ENCODE measurements at places on chromosomes 4 and X.
A peak's percentile ranks its signal among the peaks of the same experiment; 100 is the strongest.

- DNase-seq = no peak
Measured at GRCh38 chr4:8534129-8534528, 46.1 kb upstream of the GPR78 start.

DNA sequence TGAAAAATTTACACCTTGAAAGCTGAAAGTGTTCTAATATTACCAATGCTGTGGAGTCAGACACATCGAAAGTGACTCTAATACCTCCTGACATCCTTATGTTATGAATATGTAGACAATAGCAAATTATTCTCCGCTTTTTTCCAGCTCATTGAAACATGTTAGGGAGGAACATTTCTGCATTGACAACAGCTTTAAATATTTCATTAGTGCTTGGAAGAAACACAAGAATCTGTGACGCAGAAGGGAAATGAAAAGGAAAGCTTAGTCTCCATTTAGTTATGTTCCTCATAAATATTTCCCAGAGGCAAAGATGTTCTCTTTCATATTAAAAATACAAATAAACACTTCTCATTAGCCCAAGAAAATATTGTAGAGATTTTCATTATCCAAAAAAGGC lies 55.8 kb upstream of the CD99 start:
- no peak for DNase-seq

GRCh38 chr4:122542411-122543236 lies 78.2 kb downstream of the IL21 start:
- DNase-seq = no peak

GRCh38 chr4:101693842-101694398 lies 96.6 kb upstream of the BANK1 start:
- DNase-seq = no peak

DNA sequence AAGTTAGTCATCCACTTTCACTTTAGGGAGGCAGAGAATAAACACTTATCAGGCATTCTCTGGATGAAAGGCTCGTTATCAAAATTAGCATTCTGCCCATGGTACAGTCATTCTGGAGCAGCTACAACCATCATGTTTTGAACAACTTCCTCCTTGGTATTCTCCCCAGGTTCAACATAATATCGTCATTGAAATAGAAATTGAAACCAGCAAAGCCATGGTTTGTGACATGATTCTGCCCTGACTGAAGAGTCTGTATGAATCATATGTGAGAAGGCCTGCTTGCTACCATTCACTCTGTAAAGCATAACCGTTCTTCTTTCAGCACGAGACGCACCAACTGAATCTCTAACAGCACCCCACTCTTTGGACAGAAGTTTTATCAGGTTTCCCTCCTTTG lies 127.5 kb upstream of the RADX start:
- peak; percentile 36 for DNase-seq

DNA sequence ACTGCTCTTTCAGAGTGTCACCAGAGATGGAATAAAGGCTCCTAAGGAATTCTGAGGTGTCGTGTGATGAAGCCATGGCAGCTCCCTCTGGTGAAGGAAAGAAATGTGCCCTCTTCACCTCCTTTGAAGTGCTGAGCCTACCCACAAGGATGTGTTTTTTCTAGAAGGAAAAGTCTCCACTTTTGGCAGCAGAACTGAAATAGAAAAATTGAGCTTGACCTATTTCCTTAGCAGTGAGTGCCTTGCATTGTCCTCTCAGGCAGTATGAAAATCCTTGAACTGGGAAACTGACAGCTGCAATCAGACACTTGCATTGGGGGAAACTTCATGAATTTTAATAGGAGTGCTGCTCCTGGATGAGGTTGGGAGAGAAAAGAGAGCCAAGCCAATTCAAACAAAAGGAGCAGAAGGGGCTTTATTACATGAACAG lies 95.2 kb downstream of the DCLK2 start:
- DNase-seq = no peak

GRCh38 chr4:113977526-113977855 lies 2.0 kb downstream of the ARSJ start:
- no peak for DNase-seq

- no peak for DNase-seq
Measured at GRCh38 chr4:79552311-79552710, 144.3 kb upstream of the GK2 start.

- DNase-seq = peak; percentile 37
Measured at GRCh38 chr4:107718351-107718965, 1.6 kb downstream of the PAPSS1 start.

DNA sequence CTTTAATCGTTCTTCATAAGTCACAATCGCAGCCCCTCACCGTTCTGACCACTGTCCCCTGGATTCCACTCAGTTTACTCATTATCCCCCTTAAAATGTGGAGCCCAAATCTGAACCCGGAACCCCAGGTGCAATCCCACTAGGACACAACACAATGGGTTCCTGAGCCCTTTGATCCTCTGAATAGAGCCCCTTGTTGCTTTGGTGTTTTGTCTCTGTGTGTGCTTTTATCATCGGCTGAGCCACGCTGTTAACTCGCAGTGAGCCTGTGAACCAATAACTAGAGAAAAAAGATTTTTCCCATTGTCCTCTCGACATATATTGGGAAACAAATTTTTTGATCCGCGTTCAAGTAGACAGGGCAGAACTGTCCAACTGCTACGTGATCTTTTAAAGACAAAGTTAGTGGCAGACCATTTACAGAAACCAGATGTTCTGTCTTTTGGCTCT lies 617 bp upstream of the PDHA1 start:
- no peak for DNase-seq

DNA sequence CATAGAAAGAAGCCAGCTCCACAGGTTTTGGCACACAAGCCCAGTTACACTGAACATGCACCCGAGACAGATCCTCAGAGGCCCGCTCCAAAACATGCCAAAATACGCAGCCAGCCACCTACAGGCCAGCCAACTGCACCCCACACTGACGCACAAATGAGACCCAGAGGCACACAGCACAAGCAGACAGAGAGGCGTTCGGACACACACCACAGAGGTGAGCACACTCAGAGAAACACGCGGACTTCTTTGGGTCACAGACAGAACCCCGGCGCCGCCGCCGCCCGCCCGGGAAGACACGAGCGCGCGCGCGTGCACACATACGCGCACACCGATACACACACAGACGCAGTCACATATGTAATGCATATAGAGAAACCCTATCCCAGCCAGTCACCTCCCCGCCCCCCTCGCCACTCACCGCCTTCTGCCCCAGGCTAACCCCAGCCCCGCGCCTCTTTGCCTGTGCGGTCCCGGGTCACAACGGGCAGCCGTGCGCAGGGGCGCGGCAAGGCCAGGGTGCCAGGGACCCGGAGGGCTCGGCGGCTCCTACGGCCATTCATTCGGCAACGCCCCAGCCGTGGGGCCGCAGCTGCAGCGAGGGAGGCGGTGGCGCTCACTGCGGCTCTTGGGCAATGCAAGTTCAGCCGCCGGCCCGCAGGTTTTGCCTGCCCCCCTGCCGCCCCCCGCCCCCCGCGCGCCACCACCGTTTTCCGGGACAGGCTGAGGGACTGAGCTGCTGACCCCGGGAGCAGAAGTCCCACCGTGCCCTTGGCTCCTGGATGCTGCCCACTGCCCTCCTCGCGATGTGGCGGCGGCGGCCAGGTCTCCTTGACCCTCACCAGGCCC lies 553 bp downstream of the SEPTIN6 start:
- DNase-seq = peak; percentile 49

GRCh38 chr4:94408549-94409374 lies 43.0 kb upstream of the PDLIM5 start:
- no peak for DNase-seq

DNA sequence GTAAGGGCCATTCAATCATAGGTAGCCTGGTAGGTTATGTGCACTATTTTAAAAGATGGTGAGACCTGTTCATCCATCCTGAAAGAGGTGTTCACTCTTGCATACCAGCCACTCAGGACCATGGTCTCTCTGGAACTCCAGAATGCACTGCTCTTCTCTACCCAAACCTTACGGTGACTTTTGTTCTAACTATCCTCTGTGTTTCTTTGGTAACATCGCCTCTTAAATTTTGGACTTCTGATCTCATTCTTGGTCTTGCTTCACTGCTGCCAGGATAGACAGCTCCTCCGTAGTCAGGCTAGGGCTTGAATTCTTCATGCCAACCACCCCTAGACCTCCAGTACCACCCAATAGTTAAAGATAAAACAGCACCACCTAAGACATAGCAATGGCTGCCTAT lies 346.3 kb upstream of the GALNT7 start:
- DNase-seq = no peak

Data from CD4-positive, CD25-positive, alpha-beta regulatory T cell (primary cell).